ENCODE measurements at places on chromosomes 13 and 19. TPM values are rescaled to one million over a fixed set of nuclear protein-coding genes. Genes with fewer than 3 reads are reported as not detected.

The COL4A1 gene
- 0.08 TPM for total RNA-seq

GRCh38 chr13:97659602-97660001 is 225.6 kb downstream of the RAP2A start:
- no peak overlapping the region for H3K27ac ChIP-seq
- no peak overlapping the region for H3K4me3 ChIP-seq
- H3K36me3 ChIP-seq = no peaks in the 10 kb centered on the region
- no peak for DNase-seq

- DNase-seq = peak; percentile 22
- no peak within 1 kb of the TSS for H3K27ac ChIP-seq
- H3K27me3 ChIP-seq = peaks cover 41% of the 10 kb centered on the region
- H3K4me1 ChIP-seq = peaks cover 18% of the 10 kb centered on the region
Observed at GRCh38 chr19:8363803-8364771, at the start of gene ANGPTL4. TSS of gene ANGPTL4 (plus strand) at chr19:8364155. CDS start at chr19:8364322, 167 bp downstream.

DNA sequence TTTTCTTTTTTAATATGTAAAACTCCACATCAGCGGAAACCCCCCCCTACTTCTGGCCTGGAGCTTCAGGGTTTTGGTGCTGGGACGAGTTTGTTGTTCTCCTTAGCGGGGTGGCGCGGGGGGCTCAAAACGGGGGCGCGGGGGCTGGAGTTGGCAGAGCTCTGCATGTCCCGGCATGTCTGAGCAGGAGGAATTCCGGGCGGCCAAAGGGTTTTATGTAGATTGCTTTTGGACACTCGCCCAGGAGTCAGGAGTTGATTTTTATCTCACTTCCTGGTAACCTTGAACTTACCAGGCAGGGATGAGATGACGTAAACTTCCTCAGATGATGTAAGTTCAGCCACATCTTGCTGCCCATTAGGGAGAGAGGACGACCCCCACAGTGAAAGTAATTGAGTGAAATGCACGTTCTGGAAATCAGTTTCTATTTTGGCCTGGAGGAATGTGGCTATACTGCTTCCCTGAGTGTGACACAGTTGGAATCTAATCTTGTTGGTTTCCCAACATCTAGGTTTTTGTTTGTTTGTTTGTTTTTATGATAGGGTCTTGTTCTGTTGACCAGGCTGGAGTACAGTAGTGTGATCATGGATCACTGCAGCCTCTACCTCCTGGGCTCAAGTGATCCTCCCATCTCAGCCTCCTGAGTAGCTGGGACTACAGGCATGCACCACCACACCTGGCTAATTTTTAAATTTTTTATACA is 21.0 kb upstream of the GDF15 start:
- H3K27ac ChIP-seq = no peak overlapping the region
- H3K4me1 ChIP-seq = no peaks in the 10 kb centered on the region
- no peaks in the 10 kb centered on the region for H3K27me3 ChIP-seq
- DNase-seq = no peak
- H3K4me3 ChIP-seq = no peak overlapping the region

The TMEM145 gene
- total RNA-seq = not detected

- DNase-seq = no peak
- H3K27me3 ChIP-seq = no peaks in the 10 kb centered on the region
- H3K27ac ChIP-seq = no peak overlapping the region
- H3K36me3 ChIP-seq = no peaks in the 10 kb centered on the region
- H3K4me1 ChIP-seq = peaks cover 5% of the 10 kb centered on the region
Observed at GRCh38 chr13:21321269-21321668, 137.8 kb downstream of the ZDHHC20 start.

The COX6B2 gene
- not detected for total RNA-seq

DNA sequence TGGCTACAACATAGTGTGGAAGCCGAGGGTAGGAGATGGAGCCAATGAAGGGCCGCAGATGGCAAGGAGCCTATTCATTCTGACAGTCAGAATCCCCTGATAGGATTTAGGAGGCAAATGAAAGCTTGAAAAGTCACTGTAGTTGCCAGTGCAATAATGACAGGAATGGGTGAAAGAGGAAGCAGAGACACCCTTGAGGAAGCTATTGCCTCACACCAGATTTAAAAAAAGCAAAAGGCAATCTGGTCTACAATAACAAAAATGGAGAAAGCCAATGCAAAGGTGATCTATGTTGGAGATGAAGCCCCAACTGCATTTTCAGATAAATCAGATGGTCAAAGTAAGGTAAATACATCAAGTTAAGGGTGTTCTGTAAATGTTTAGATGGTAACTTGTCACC is 158.5 kb downstream of the TUBA3C start:
- H3K4me1 ChIP-seq = no peaks in the 10 kb centered on the region
- H3K27ac ChIP-seq = no peak overlapping the region

DNA sequence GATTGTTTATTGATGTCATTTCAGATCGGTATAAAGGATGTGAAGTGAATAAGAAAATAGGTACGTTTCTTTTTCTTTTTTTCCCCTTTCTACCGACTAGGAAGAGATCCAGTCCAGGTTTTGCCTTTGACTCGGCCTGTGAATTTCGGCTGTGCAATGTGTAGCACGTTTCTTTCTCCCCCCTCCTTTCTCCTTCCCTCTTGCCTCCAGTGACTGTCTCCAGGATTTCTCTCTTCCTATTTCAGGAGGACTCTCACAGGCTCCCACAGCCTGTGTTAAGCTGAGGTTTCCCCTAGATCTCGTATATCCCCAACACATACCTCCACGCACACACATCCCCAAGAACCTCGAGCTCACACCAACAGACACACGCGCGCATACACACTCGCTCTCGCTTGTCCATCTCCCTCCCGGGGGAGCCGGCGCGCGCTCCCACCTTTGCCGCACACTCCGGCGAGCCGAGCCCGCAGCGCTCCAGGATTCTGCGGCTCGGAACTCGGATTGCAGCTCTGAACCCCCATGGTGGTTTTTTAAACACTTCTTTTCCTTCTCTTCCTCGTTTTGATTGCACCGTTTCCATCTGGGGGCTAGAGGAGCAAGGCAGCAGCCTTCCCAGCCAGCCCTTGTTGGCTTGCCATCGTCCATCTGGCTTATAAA is at the start of gene GPC6:
Gene GPC6 (plus strand): TSS at position 185 of the 657 bp plus-strand sequence.
- no peak within 1 kb of the TSS for H3K27ac ChIP-seq
- H3K27me3 ChIP-seq = peaks cover 21% of the 10 kb centered on the region
- DNase-seq = no peak
- H3K4me3 ChIP-seq = no peak within 1 kb of the TSS
- H3K36me3 ChIP-seq = no peaks in the 10 kb centered on the region

GRCh38 chr19:10510301-10510802 is 6.9 kb downstream of the S1PR5 start:
- H3K27ac ChIP-seq = no peak overlapping the region
- DNase-seq = peak; percentile 54
- H3K4me3 ChIP-seq = no peak overlapping the region
- peaks cover 23% of the 10 kb centered on the region for H3K27me3 ChIP-seq
- H3K4me1 ChIP-seq = peaks cover 34% of the 10 kb centered on the region
- H3K36me3 ChIP-seq = no peaks in the 10 kb centered on the region

- no peak overlapping the region for H3K27ac ChIP-seq
- no peak overlapping the region for H3K4me3 ChIP-seq
- H3K4me1 ChIP-seq = peaks cover 95% of the 10 kb centered on the region
Observed at GRCh38 chr19:19595171-19595701, 23.3 kb downstream of the PBX4 start.

DNA sequence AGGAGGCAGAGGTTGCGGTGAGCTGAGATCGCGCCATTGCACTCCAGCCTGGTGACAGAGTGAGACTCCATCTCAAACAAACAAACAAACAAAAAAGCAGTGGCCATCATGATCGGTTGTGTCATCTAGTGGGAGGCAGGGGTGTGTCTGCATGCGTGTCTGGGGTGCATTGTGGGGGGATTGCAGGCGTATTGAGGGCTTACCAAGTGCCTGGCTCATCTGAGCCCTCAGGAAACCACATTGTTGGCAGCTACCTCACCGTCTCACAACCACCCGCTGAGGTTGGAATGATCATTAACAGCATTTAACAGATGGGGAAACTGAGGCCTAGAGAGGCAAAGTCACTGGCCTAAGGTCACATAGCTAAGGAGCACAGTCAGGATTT is 30.5 kb downstream of the NFIC start:
- H3K27me3 ChIP-seq = no peaks in the 10 kb centered on the region
- H3K27ac ChIP-seq = no peak overlapping the region
- no peak overlapping the region for H3K4me3 ChIP-seq
- no peak for DNase-seq
- no peaks in the 10 kb centered on the region for H3K4me1 ChIP-seq

DNA sequence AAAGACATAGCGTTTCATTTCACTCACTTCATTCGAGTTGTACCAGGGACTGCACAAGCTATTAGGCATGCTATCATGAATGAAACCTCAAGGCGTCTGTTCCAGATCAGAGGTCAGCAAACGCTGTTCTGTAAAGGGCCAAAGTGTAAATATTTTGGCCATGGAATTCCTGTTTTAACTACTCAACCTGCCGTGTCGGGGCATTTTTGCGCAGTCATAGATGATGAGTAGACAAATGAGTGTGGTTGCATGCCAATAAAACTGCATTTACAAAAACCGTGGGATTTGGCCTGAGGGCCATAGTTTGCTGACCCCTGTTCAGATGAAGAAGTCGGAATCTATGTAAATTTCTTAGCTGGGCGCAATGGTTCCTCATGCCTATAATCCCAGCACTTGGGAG is 6.5 kb downstream of the INSR start:
- H3K4me1 ChIP-seq = no peaks in the 10 kb centered on the region
- no peaks in the 10 kb centered on the region for H3K36me3 ChIP-seq
- DNase-seq = no peak
- H3K4me3 ChIP-seq = no peak overlapping the region
- no peaks in the 10 kb centered on the region for H3K27me3 ChIP-seq

The ZNF558 gene
- total RNA-seq = 23.3 TPM

- DNase-seq = no peak
- no peaks in the 10 kb centered on the region for H3K27me3 ChIP-seq
- no peaks in the 10 kb centered on the region for H3K36me3 ChIP-seq
- H3K4me1 ChIP-seq = no peaks in the 10 kb centered on the region
Observed at GRCh38 chr13:92221916-92222315, 823.5 kb downstream of the GPC5 start.

The KASH5 gene
- total RNA-seq = not detected

The KIR3DL1 gene
- total RNA-seq = not detected
